ENCODE measurements at places on chromosomes 12 and 14. TPM values are rescaled to one million over a fixed set of nuclear protein-coding genes. Genes with fewer than 3 reads are reported as not detected.

DNA sequence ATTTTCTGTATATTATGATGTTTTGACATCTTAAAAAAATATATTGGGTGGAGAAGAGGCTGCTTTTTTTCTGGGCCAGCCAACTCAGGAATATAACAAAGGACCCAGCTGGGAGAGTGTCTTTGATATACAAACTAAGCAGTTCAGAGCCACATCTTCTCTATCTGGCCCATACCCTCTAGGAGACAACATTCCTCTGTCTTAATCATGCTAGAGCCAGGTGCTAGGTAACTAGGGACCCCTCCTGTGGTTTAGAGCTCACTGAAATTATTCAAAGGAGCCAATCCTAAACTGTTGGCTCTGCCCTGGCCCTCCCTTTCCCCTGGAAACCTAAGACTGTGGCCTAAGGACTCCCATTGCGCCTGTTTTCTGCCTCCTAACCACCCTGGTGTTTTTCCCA is 193.1 kb upstream of the DIO2 start:
- no peak overlapping the region for H3K27ac ChIP-seq
- DNase-seq: no peak
- H3K36me3 ChIP-seq: no peaks in the 10 kb centered on the region
- H3K4me3 ChIP-seq: no peak overlapping the region

GRCh38 chr12:56338308-56339157 is at the start of gene IL23A:
TSS of gene IL23A (plus strand) at chr12:56338884. CDS start at chr12:56339045, 161 bp downstream.
- peak; percentile 89 for DNase-seq
- H3K36me3 ChIP-seq: peaks cover 4% of the 10 kb centered on the region
- peak within 1 kb of the TSS; percentile 99 for H3K4me3 ChIP-seq
- H3K4me1 ChIP-seq: peaks cover 60% of the 10 kb centered on the region

MYO1H gene
- not detected for total RNA-seq

- H3K4me3 ChIP-seq: peak overlapping the region; percentile 26
- DNase-seq: peak; percentile 26
- no peak overlapping the region for H3K27ac ChIP-seq
- H3K27me3 ChIP-seq: no peaks in the 10 kb centered on the region
Observed at GRCh38 chr12:26271889-26272492, 76.6 kb downstream of the SSPN start.

GRCh38 chr12:105090361-105090760 is 6.1 kb upstream of the ALDH1L2 start:
- H3K4me1 ChIP-seq: no peaks in the 10 kb centered on the region
- no peak for DNase-seq
- peaks cover 20% of the 10 kb centered on the region for H3K27me3 ChIP-seq
- peaks cover 9% of the 10 kb centered on the region for H3K36me3 ChIP-seq
- H3K27ac ChIP-seq: no peak overlapping the region

CATSPERB gene
- 0.91 TPM for total RNA-seq

GRCh38 chr12:113097716-113098440 is 37.7 kb downstream of the RASAL1 start:
- peaks cover 21% of the 10 kb centered on the region for H3K4me1 ChIP-seq
- no peak overlapping the region for H3K27ac ChIP-seq
- no peak overlapping the region for H3K4me3 ChIP-seq

ASCL1 gene
- total RNA-seq: not detected

DNA sequence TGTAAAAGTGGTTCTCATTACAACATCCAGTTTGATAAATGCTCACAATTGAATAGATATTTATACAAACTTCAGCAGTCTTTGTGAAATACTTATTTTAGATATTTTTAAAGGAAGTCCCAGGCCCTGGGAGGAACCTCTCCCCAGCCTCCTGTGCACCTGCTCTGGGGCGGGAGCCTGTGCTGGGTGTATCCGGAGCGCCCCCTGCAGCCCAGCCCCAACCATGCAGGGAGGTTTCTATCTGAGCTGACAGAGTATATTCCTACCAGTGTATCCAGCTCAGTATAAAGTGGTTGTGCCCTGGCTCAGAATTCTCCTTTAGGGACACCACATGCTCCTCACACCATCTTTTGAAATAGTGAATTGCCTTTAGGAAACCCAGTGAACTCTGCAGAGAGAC is 851.8 kb downstream of the TMEM121 start:
- peak; percentile 36 for DNase-seq
- H3K27me3 ChIP-seq: peaks cover 17% of the 10 kb centered on the region
- no peak overlapping the region for H3K27ac ChIP-seq
- no peak overlapping the region for H3K4me3 ChIP-seq

Measured in activated T-cell treated with anti-CD3 and anti-CD28 coated beads, Interleukin-2, amount 50 U/mL, for 72 hours (primary cell).